Activated naive CD8-positive, alpha-beta T cell treated with anti-CD3 and anti-CD28 coated beads for 36 hours (primary cell): ENCODE measurements at places on chromosomes 7 and 10. TPM values are rescaled to one million over a fixed set of nuclear protein-coding genes. Genes with fewer than 3 reads are reported as not detected.

ATP6V1F gene
- total RNA-seq, result 125 TPM

LMTK2 gene
- 13.0 TPM for total RNA-seq

VAX1 gene
- not detected for total RNA-seq

MSMB gene
- total RNA-seq, result not detected

TMEM213 gene
- total RNA-seq, result not detected

ABCC2 gene
- total RNA-seq, result 0.70 TPM

SLC18A3 gene
- not detected for total RNA-seq

CTNNA3 gene
- total RNA-seq, result not detected

PTER gene
- total RNA-seq, result 22.9 TPM

AS3MT gene
- not detected for total RNA-seq

RARRES2 gene
- not detected for total RNA-seq

CACNA2D1 gene
- not detected for total RNA-seq

GATA3 gene
- 8.4 TPM for total RNA-seq

MUC3A gene
- total RNA-seq, result not detected

FXYD4 gene
- not detected for total RNA-seq

OR2A12 gene
- not detected for total RNA-seq

PKD2L1 gene
- total RNA-seq, result not detected

C10orf105 gene
- total RNA-seq, result 0.41 TPM

HOXA10 gene
- total RNA-seq, result not detected

PRRT4 gene
- 0.18 TPM for total RNA-seq

CASTOR2 gene
- 1.9 TPM for total RNA-seq

MRC1 gene
- not detected for total RNA-seq

REPIN1 gene
- total RNA-seq, result 54.7 TPM

MOGAT3 gene
- total RNA-seq, result not detected

CDK14 gene
- 0.92 TPM for total RNA-seq

BHLHA15 gene
- total RNA-seq, result 0.76 TPM

CCDC136 gene
- total RNA-seq, result 11.0 TPM

EVX1 gene
- not detected for total RNA-seq

XRCC2 gene
- total RNA-seq, result 21.4 TPM

ANK3 gene
- total RNA-seq, result 1.3 TPM

FOXI2 gene
- total RNA-seq, result not detected

SFTPA1 gene
- not detected for total RNA-seq

RSPH10B gene
- total RNA-seq, result not detected

TUBB8 gene
- total RNA-seq, result not detected

MACC1 gene
- 0.12 TPM for total RNA-seq

OPALIN gene
- total RNA-seq, result not detected

HACD1 gene
- 3.5 TPM for total RNA-seq

NPC1L1 gene
- total RNA-seq, result not detected

HYAL4 gene
- not detected for total RNA-seq

IFIT2 gene
- total RNA-seq, result 37.3 TPM

MYOF gene
- total RNA-seq, result 22.8 TPM

OR6V1 gene
- total RNA-seq, result not detected

CD36 gene
- not detected for total RNA-seq

CTAGE15 gene
- 0.20 TPM for total RNA-seq

STAMBPL1 gene
- total RNA-seq, result 27.8 TPM

PRLHR gene
- not detected for total RNA-seq

TMEM196 gene
- not detected for total RNA-seq

GDF2 gene
- total RNA-seq, result not detected

SUN3 gene
- total RNA-seq, result 0.54 TPM

GRM3 gene
- not detected for total RNA-seq
